ENCODE measurements at places on chromosomes 5 and 9.

- DNase-seq: no peak
Measured at GRCh38 chr5:88886746-88887341, 3.9 kb upstream of the MEF2C start.

- no peak for DNase-seq
Measured at GRCh38 chr9:89360465-89360864, 42.2 kb downstream of the SECISBP2 start.

DNA sequence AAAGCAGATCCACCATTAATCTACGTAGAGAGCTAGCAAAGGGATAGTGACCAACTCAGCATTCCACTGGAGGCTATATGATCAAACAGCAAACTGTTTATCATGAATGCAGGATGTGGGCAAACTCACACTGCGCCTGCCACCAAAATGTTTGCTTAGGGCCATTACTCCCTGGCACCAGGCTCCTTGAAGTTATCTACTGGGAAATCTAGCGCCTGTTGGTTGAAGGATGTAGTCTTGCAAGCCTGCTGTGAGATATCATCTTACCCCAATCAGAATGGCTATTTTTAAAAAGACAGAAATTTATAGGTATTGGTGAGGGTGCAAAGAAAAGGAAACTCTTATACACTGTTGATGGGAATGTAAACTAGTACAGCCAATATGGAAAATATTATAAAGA is 332.5 kb upstream of the RPS23 start:
- DNase-seq: no peak

DNA sequence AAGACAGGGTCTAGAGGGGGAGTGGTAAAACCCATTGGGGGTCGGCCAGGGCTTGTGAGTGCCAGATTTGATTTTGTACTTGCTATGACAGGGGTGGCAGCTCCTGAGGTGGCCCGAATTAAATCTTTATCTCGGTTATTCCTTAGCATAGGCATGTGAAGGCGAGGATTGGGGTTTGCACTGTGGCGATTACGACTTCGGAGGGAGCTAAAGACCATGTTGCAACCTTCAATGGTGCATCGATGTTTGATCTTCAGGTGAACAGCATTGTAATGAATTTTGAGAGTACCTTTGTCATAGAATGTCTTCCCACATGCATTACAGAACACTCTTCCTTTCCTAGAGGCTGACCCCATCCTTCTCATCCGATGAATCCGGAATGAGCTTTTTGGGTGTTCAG is 433.9 kb downstream of the BNC2 start:
- DNase-seq: no peak

DNA sequence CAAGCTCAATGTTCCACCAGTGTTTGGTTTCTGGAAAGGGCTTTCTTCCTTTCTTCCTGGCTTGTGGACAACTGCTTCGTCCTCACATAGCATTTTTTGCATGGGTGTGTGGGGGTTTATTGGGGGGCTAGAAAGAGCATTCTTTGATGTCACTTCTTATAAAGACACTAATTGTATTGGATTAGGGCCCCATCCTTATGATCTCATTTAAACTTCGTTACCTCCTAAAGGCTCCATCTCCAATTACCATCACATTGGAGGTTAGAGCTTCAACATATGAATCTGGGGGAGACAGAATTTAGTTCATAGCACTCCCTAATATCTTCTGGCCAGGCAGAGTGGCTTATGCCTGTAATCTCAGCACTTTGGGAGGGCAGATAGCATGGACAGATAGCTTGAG is 6.1 kb upstream of the MACROH2A1 start:
- DNase-seq: no peak

DNA sequence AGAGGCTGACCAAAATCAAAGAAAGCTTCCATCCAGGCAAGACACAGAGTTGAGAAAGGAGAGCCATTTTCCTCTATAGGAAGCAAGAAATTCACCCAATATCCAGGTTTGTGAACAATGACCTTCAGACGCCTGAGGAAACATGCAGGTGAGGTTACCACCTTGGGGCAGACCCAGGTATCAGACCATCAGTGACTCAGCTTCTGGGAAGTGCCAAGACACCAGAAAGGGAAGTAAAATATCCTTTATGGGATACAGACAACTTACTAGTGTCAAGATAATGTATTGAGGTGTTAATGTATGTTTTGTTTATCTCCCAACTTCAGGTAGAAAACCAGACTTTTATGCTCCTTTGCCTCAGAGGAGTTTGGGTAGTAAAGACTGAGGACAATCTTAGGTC is 2.2 kb upstream of the DTWD2 start:
- no peak for DNase-seq

DNA sequence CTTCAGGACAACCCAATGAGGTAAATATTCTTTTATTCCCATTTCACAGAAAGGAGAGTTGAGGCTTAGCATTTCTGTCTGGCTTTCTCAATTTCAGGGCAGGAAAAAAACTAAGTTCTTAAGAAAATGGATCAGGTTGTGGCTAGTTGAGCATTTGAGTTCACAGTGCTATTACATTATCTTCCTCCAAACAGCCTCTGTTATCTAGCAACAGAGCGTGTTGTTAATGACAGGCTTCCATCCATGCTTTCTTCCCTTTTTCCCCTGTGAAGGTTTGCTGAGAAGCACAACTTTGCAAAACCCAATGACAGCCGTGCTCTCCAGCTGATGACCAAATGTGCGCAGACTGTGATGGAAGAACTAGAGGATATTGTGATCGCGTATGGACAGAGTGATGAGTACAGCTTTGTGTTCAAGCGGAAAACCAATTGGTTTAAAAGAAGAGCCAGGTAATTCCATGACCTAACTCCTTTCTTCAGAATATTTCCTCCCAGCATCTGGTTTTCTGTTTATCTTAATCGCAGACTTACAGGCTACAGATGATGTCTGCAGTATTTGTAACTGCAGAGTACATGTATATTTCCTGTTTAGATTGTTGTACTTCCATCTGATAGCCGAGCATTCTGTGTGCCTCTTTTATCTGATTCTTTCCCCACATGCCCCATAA is 1.5 kb downstream of the THG1L start:
- no peak for DNase-seq

DNA sequence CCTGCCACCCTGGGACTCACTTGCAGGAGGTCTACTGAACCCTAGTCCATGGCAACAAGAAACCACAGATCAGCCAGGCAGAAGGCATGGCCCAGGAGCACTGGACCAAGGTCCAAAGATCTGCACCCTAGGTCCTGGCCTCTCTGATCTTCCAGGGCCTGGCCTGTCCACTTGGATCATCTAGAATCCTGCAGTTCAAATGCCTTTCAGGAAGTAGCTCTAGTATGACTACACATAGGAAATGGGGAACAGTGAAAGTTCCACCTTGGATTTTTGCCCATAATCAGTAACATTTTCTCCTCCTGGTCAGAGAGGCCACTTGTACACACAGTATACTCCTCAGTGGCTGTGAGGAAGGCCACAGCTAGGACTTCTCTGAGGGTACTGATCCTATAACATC is 11.5 kb downstream of the ANXA6 start:
- DNase-seq: no peak

DNA sequence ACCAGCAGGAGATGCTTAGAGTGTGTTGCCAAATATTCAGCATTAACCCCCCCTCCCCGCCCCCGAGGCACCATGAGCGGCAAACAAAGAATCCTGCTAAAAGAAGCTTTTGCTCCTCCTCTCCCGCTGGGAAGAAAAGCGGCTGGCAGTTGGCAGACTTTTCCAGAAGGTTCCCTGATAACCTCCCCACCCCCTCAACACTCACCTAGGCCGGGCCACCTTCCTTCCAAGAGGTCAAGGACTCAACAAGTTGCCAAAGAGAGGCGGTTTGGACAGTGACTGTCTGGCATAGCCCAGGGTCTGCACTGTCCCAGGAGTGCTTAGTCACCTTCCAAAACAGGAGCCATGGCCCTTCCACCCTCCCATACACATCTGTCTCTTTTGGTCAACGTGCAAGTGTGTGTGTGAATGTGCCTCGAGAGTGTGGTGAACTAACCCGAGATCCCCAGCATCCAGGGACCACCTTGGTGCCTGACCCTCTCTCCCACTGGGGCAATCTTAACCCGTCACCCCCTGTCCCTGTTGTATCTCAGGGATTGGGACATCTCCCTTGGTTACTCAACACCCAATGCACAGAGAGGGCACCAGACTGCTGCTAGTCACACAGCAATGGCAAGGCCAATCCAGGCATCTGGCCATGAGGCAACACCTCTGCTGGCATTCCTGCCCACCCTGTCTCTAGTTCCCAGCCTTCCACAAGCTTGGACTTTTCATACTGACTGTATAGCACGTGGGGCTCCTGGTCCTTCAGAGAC is 18.9 kb downstream of the CAMK2A start:
- DNase-seq: no peak

DNA sequence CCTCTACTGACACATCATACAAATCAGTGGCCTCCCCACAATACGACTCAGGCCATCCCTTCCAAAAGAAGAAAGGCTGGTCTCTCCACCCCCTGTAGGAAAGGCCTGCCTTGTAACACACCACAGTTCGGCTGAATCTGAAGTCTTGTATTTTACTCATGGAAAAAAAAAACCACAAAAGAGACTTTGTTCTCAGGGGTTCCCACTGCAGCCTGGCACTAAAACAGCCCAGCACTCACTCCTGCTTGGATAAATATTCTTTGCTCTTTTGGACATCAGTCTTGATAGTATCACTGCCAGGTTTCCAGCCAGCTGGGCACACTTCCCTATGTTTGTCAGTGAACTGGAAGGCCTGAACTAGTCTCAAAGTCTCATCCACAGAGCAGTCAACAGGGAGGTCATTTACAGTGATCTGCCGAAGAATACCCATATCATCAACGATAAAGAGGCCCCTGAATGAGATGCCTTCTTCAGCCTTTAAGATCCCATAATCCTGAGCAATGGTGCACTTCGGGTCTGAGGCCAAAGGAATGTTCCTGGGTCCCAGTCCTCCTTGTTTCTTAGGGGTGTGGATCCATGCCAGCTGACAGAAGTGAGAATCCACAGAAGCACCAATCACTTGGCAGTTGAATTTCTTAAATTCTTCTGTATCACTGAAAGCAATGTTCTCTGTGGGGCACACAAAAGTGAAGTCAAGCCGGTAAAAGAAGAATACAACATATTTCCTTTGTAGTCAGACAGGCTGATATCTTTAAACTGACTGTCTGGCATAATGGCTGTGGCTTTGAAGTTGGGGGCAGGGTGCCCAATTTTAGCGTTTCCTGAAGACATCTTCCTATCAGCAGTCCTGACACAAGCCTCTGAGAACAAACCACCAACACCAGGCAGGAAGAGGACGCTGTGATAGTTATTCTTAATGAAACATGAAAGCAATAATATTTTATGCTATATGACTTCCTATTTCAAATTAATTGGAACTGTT is 198.1 kb downstream of the LURAP1L start:
- no peak for DNase-seq

DNA sequence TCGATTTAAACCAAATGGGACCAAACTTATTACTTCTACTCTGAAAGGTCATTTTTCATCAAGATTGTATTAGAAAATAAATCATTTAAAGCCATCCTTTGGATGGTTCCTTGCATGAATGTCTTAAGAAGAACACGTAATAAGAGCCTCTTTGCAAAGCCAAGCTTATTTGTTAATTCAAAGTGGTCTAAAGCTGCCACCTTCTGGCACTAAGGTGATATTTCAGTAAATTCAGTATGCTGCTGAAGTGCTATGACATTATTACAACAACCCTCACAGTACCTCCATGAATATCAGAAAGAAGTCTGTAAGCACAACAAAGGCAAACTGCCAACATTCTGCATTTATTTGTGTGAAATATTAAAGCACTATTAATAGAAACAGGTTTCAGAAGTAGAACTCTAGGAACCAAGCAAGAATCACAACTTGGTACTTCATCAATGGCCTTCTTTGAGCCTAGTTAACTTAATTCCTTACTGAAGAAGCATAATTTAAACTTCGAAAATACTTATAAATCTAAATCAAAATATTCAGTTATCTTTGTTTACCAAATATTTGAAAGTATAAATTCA is 53.1 kb upstream of the TYRP1 start:
- no peak for DNase-seq

- DNase-seq: no peak
Measured at GRCh38 chr9:15121630-15122029, 185.4 kb downstream of the TTC39B start.

DNA sequence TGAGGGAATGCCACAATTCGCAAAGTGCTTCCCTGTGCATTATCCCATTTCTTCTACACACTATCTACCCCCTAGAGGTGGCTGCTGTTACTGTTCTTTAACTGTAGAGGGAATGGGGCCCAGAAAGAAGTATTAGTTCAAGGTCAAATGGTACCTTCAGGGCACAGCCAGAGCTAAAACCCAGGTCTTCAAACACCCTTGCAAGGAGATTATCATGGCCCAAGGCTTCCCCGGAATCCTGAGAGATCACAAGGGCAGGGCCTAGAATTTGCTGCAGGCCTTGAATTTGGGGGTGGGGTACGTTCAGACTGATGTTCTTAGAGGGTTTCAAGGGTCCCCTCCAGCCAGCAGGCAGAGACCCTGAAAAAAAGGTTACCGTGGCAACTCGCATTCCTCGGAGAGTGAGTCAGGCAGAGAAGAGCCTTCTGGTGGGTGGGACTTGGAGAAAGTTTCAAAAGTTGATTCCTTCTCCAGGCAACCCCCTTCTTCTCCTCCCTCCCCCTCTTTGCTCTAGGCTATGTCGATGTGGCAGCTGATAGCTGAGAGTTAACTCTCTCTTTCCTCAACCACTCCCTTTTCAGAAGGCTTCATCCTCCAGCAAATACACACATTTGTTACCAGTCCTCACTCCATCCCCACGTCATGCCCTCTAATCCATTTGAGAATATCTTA is 1.9 kb downstream of the SPARC start:
- DNase-seq: peak; percentile 56

DNA sequence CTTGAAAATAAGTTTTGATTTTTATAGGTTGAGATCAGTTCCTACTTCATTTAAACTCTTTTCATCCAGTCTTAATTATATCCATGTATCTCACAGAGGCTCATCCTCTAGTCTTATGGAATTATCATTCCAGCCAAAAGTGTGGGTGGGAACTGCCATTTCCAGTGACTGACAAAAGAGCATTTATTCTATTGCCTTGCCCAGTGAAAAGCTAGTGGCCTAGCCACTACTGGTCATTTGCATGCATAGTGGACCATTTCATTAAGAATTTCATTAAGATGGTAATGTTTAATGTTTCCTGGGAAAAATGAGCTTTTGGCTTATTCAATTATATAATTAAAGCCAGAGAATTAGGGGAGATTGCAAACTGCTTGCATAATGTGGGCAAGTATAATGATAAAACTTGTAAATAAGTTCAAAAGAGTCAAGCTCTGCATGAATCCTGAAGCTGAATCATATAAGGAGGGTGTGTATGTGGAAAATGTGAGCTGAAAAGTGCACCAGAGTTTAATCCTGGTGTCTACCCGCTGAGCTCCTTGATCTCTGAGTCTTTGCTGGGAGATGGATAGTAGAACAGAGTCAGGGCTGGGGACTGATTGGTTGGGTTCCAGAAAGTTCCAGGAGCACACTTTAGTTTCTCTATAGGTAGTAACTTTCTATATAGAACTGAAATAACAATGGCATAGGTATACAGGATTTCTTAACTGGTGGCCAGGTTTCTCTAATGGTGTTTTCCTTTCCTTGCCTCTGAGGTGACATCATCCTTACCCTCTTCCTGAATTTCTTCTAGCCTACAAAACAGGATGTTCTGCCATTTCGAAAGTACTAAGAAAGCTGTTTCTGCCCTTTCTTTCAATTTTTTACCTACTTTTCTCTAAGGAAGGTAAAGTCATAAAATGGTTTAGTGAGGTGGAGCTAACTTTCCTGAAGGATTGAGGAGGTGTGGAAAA is 78.5 kb downstream of the KIF4B start:
- DNase-seq: no peak
